T-helper 17 cell (primary cell): ENCODE measurements at places on chromosomes 3 and 15. TPM values are rescaled to one million over a fixed set of nuclear protein-coding genes. Genes with fewer than 3 reads are reported as not detected.

The C3orf85 gene
- not detected for total RNA-seq

GRCh38 chr3:136909187-136909586 is 47.2 kb downstream of the NCK1 start:
- no peak for DNase-seq

DNA sequence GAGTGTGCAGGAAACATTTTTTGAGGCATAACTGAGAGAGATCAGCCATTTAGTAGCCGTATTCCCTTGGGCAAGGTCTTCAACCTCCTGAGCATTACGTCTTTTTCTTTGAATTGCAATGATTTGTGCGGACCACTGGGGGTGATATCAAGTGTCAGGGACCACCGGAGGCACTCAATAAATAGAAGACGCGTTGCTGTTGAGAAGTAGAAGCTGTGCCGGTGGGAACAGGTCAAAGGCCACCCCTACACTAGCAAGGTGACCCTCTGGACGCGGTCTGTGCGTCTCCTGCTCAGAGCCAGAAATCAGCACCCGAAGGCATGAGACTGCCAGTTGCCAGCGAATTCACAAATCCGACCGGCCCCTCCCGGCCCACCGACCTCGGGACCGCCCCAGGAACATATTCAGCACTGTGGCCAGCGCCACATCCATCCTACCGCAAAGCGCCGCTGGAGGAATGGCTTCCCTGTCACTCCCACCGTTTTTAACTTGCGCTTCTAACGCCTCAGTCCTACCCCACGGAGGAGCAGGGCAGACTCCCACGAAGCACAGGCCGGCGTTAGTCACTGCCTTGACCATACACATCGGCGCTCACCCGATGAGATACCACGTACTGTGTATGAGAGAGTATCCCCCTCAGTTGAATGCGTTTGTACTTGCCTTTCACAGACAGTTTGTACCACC is 1.4 kb upstream of the GHSR start:
- no peak for DNase-seq

GRCh38 chr3:171059978-171060377 is 33.5 kb upstream of the SLC2A2 start:
- DNase-seq: no peak

GRCh38 chr3:171748064-171748924 is 62.0 kb downstream of the PLD1 start:
- no peak for DNase-seq

- no peak for DNase-seq
These were observed 21.6 kb downstream of the RNU5B-1 start for GRCh38 chr15:65326117-65326526.
